Dermis lymphatic vessel endothelial cell (primary cell): ENCODE measurements at places on chromosomes 13 and 19. TPM values are rescaled to one million over a fixed set of nuclear protein-coding genes. Genes with fewer than 3 reads are reported as not detected.

The ERICH6B gene
- total RNA-seq, result not detected in 2 replicates

The CD79A gene
- total RNA-seq, result 0.09 and 0.11 TPM in 2 replicates

The MBD3L3 gene
- total RNA-seq, result not detected in 2 replicates

The PPFIA3 gene
- 6.6 and 8.0 TPM in 2 replicates for total RNA-seq

The KCNJ14 gene
- total RNA-seq, result 0.11 and 0.26 TPM in 2 replicates

The MBD3L2 gene
- total RNA-seq, result not detected in 2 replicates

The MTMR6 gene
- 25.8 and 28.3 TPM in 2 replicates for total RNA-seq

The ZNF497 gene
- 0.76 and 1.0 TPM in 2 replicates for total RNA-seq

The CALR3 gene
- total RNA-seq, result not detected in 2 replicates

The ACP7 gene
- total RNA-seq, result under 0.01 TPM in 1 of 2 replicates, not detected in the other

The SMIM44 gene
- total RNA-seq, result not detected in 2 replicates

The ZSWIM9 gene
- 2.3 and 2.9 TPM in 2 replicates for total RNA-seq

The PCDH17 gene
- 1.4 and 4.0 TPM in 2 replicates for total RNA-seq

The SIAH3 gene
- not detected in 2 replicates for total RNA-seq

The ZNF222 gene
- total RNA-seq, result 5.7 and 7.8 TPM in 2 replicates

The NLRP11 gene
- under 0.01 and 0.11 TPM in 2 replicates for total RNA-seq

The ZNF571 gene
- 1.8 and 2.9 TPM in 2 replicates for total RNA-seq

The LRRC4B gene
- total RNA-seq, result under 0.01 TPM in 2 replicates

The CPT1C gene
- 11.8 and 12.5 TPM in 2 replicates for total RNA-seq

The LPAR6 gene
- total RNA-seq, result 29.7 and 33.6 TPM in 2 replicates

The KLK15 gene
- not detected in 2 replicates for total RNA-seq

The PROZ gene
- total RNA-seq, result not detected in 2 replicates

The CEACAM7 gene
- 0.33 and 1.9 TPM in 2 replicates for total RNA-seq

The ZNF561 gene
- total RNA-seq, result 17.8 and 34.1 TPM in 2 replicates

The ZNF793 gene
- 0.22 and 0.86 TPM in 2 replicates for total RNA-seq

The GMIP gene
- 4.6 and 4.7 TPM in 2 replicates for total RNA-seq

The LHB gene
- 0.17 and 0.22 TPM in 2 replicates for total RNA-seq

The IZUMO1 gene
- total RNA-seq, result 0.43 and 0.52 TPM in 2 replicates

The TIMM13 gene
- 42.1 and 43.8 TPM in 2 replicates for total RNA-seq

The ZNF468 gene
- 16.1 and 24.7 TPM in 2 replicates for total RNA-seq

The SHISA2 gene
- 2.4 and 4.4 TPM in 2 replicates for total RNA-seq

The STOML3 gene
- total RNA-seq, result not detected in 2 replicates

The KCNRG gene
- 5.2 and 9.5 TPM in 2 replicates for total RNA-seq
